ENCODE measurements at places on chromosomes 2 and 18.

- DNase-seq: no peak
These were observed 56.5 kb upstream of the COL5A2 start for GRCh38 chr2:189236066-189236465.

- DNase-seq: no peak
These were observed 5.0 kb upstream of the TMEM18 start for GRCh38 chr2:682226-682625.

GRCh38 chr2:145652571-145653545, 1132.9 kb upstream of the ZEB2 start:
- DNase-seq: no peak

GRCh38 chr2:152565884-152566727, 151.2 kb downstream of the PRPF40A start:
- DNase-seq: no peak

DNA sequence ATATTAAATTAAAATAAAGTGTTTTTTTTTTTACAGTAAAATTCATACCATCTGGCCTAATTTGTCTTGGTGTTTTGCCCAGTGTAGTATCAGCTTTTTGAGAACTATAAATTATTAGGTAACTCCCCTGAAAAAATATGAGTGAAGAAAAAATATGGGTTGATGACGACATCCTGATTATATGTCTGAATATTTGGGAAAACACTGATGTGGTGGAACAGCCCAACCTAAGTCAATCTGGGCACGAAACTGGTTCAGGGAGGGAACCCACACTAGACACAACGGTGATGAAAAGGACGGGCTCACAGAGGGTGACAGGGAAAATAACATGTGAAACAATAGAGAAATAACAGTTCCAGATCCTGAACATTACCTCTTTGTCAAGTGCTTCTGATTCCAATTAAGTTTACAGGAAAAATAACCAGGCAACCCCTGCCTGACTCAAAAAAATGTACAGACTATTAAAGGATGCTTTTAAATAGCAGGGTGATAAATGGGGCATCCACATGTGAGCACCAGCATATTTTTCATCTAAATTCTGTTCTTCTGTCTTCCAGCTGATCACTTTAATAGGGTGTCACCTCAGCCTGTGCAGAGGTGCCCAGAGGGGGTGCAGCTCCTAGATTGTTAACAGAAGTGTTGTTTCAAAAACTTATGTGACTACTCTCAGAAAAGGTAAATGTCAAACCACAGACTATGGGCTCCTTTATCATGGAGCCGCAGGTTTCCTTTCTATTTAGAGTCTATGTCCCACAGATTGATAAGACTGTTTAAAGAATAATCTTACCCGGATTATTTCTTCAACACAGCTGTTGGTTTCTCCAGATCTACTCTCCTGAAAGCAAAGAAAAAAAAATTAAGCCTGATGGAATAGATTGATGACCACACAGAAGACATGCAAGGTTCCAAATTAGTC, 305.4 kb downstream of the AFF3 start:
- DNase-seq: no peak

GRCh38 chr2:76692908-76693307, 829.3 kb downstream of the LRRTM4 start:
- DNase-seq: no peak

- no peak for DNase-seq
These were observed 30.5 kb downstream of the EML4 start for GRCh38 chr2:42199626-42200025.

GRCh38 chr18:470661-471501, 29.6 kb downstream of the COLEC12 start:
- no peak for DNase-seq

DNA sequence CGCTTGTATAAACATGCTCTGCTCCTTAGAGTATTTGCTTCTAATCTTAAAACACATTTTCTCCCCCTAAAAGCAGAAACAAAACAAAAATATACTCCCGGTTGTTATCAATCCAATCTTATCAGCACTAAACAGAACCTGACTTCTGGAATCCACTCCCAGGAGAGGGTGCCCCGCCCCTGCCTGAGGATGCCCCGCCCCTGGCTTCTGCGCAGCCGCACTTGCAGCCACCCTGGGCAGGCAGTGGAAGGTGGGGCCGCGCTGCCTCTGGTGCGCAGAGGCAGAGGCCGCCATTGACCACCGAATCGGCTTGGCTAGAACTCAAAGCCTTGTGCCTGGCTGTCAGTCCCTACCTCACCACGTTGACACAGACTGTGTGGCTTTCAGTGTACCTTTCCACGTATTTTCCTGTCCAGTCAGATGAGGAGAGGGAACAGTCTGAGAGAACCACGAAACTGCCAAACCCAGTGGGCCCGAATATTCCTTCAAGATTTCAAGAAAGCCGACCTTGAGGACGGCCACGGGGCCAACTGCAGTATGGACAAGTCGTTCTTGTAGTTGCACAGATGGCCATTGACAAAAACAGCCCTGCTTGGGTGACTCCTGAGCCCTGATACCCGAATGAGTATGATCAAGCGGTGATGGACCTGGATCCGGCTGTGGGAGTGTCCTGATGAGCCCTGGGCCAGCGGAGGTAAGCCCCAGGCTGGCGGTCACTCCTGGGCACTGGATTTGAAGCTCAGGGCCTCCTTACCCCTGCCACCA, 46.2 kb upstream of the ARHGAP28 start:
- no peak for DNase-seq

DNA sequence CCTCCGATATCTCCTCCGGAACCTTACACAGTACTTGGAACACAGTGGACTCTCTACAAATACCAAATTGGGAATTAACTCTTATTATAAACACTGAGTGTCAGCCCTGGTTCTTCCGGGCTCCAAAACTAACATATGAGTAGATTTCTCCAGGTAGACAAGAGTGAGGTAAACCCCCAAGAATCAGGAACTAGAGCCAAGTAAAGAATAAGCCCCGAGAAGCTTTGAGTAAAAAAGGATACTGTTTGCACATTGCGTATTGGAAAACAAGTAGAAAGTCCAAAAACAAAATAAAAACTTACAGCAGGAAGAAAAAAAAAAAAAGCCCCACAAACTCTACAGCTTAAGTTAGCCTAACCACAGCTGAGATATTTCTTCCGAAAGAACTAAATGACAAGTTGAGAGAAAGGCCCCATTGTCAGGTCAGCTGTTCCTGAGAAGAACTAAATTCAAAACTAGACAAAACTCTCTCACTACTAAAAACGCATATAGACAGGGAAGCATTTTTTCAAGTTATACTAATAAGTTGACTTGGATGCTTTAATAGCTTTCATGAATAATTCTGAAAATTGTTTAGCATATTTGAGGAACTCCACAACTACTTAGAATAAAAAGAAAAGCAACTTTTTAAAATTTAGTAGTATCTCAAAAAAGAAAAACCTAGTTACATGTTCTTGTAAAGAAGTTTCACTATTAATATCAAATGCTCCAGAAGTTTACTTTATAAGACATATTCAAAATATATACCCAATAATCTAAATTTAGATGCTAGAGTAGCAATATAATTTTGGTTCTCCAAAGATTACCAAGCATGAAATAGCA, 4.3 kb upstream of the HAAO start:
- no peak for DNase-seq

DNA sequence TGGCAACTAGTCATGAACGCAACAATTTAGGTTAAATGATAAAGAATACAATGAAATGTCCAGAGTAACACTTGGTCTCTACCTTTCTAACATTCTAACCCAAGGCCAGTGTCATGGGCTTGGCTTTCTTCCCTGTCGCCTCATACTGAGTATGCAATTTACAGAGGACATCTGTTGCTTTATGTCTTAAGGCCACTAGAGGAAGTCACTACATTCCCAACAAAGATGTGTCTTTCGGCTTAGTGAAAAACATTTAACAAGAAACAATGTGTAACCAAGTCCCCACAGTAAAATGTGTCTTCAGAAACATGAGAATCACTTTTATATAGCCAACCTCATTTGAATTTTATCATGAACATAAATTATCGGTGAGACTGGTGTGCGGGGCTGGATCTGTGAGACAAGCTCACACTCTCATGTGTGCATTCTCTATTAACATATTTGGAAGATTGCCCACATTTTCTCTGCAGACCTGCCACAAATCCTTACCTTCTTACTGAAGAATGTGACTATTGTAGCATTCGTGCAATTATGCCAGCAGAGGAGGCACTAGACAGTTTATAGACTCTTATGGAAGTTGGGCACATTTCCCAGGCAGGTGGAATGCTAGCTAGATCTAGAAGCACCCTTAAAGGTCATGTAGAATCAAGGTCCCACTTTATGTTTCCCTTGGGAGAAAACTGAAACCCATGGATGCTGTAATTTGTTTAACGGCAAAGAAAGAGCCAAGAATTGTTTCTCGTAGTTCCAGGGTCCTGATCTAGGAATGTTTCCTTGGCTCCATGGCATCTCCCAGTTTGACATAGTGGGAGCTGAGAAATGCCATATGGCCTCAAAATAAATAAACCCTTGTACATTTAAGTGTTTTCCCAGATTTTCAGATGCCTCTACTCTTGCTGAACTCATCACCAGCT, 101.8 kb downstream of the CD226 start:
- no peak for DNase-seq

DNA sequence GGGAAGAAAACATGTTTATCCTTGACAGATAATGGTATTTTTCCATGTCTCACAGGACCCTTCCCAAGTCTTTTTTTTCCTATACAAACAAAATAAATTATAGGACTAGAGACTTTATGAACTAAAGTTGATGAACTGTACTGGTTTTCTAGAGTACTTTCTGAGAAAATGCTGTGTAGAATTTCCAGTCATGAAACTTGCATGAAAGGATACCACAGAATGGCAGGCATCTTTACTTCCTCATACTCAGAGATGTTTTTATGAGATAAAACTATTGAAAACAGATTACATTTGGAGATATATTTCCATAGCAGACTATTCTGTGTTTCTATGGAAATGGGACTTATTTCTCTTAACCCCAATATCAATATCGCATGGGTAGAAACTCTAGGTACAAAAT, 403.5 kb downstream of the PARD3B start:
- no peak for DNase-seq

DNA sequence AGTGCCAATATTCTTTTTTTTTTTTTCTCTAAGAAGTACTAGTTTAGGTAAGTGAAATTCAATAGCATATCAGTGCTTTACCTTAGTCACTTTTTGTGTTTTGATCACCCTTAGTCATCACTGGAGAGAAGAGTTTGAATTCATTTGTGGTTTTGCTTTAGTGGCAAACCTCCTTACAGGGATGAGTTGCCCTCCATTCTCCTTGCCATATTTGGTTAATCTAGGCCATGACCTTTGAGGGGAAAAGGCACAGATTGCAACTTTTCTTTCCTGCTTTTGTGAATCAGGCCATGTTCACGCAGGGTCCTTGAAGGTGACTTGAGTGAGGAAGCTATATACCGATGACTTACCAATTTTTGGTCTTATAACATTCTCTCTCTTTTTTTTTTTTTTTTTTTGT, 34.4 kb downstream of the PLEKHA3 start:
- DNase-seq: no peak

- DNase-seq: no peak
These were observed 41.2 kb upstream of the DAPL1 start for GRCh38 chr2:158753641-158754611.

DNA sequence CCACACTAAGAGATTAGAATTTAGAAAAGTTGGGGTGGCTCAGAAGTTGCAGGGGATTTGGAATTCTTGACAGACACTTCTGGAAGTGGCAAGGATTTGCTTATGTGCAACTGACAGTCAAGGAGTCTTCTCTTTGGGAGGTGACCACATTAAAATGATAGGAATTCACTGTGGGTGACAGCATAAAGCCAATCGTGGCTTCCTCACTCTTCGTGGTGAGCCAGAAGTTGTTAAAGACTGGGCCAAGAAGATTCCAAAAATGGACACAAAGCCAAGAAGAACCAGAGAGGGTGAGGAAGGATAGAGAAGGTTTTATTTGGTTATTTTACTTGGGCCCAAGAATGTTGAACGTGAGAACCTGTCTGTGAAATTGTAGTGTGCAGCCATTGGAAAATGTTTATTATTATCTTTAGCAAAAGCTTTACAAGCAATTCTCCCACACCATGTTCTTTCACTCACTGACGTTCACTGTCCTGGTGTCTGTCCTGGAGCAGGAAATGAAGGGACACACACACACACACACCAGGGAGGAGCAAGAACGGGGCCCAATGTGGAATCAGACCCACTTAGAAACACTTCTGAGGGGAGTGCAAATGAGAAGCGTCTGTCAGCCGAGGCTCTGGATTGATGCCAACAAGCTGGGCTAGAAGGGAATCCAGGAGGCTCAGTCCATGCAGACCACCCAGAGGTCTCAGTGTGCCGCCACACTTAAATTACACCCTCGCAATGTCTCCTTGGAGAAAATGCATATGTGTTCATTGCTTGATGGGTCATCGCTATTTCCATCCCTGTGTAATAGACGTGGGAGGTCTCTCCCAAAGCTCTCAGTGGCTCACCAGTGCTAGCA, 37.2 kb downstream of the STEAP3 start:
- no peak for DNase-seq

DNA sequence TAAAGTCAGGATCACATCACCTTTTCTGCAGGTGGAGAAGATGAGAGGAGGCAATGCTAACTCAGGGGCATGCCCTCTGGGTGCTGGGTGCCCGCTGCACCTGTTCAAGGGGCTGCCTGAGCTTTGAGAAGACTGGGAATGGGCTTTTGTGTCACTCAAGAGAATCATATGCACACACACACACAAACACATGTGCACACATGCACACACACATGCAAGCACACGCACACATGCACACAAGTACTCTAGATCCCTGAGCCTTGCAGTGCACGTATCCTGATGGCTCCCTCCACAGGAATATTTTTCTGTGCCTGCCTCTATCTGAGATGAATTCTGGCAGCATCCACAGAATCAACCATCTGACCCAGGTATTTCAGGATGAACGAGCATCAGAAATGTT, 110.0 kb upstream of the TEX51 start:
- no peak for DNase-seq

GRCh38 chr18:26746398-26746797, 119.1 kb downstream of the AQP4 start:
- DNase-seq: no peak

- DNase-seq: no peak
These were observed 22.2 kb upstream of the NT5C1B start for GRCh38 chr2:18611604-18612003.

GRCh38 chr2:159035790-159036411, 67.5 kb downstream of the TANC1 start:
- no peak for DNase-seq

DNA sequence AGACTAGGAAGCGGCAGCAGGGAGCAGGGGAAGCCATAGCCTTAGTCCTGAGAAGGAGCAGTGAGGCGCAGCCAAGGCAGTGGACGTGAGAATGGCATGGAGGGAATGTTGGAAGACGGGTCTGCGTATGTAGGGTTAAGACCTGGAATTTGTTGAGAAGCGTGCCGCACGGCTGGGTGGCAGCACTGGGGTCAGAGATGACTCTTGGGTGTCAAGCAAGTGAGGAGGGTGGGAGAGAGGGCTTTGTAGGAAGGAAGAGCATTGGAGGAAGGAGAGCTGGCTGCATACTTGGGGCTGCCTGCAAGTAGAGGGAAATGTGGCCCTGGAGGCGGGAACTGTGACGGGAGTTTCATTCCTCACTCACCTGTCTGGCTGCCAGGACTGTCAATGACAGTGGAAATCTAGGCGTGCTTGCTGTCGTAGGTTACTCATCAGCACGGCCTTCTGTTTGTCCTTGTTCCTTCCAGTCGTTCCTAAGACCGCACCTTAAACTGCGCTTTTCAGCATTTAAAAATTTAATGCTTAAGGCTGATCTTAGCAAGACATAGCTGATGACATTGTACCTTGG, 108.0 kb downstream of the ITGB1BP1 start:
- DNase-seq: no peak

- no peak for DNase-seq
These were observed 110.9 kb downstream of the PTRHD1 start for GRCh38 chr2:24682304-24682703.

- no peak for DNase-seq
These were observed 328.4 kb downstream of the CLIP4 start for GRCh38 chr2:29443627-29444026.

- DNase-seq: no peak
These were observed 306.2 kb downstream of the SETBP1 start for GRCh38 chr18:44986933-44987332.

Data from stimulated activated CD4-positive, alpha-beta T cell treated with anti-CD3 and anti-CD28 coated beads, Interleukin-1b, Interleukin-23, amount 100 ng/mL, for 1 hour (primary cell).